Renal cortex interstitium (tissue), 15 donors: ENCODE measurements at places on chromosomes 3 and 15. TPM values are rescaled to one million over a fixed set of nuclear protein-coding genes. Genes with fewer than 3 reads are reported as not detected.

DNA sequence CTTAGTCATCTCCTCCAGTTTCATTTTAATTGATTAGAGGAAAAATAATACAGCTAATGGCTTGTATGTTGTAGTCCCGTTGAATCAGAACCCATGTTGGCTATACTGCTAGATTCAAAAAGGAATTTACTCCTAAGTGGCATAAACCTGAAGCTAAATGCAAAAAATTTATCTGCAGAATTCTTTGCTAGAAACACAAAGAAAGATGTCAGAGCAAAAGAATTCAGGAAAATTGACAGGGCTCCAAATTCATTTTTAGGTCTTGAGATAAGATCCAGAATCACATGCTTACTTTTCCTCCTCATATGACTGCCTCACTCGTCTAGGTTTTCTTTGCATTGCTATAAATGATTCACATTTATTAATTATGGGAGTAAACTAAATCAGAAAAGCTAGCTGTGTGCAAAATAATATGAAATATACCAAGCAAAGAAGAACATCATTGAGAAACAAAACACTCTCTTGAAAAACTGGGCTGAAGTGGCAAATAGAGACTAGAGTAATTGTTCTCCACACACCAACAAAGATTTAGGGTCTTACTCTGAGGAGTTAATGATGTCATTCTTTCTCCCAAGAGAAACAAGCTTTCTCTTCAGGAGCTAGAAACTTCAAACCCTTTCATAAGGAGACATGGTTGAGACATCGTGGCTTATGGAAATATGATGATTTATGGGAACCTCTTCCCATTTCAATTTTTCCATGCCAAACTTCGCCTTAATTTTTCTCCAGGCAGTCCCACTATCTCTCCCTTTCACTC is 94.8 kb upstream of the FEZF2 start:
- no peak for DNase-seq

- no peak for DNase-seq
These were observed 353.3 kb upstream of the SUCLG2 start for GRCh38 chr3:68007621-68008226.

GRCh38 chr15:48935236-48935635 is 28.5 kb downstream of the SHC4 start:
- DNase-seq: no peak

DNA sequence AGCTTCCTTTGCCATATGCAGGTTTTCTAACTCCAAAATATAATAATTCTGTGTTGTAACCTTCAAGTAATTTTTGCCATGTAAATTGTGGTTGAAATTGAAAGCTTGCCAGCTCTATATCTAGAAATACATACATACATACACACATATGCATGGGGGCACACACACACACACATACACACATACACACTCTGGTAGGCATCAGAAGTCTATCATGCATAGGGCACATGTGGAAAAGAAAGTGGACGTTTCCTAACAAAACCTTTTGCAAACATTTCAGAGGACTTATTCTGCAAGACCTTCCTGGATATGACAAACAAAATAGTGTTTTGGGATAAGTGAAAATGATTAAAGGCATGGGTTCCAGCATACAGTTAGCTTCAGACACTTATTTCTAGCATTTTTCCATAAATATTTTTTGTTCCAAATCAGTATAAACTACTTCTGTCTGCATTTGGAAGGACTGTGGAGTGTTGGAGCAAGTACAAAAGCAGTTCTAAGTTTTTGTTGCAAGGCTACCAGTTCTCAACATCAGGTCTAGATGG is 578.9 kb downstream of the RBMS3 start:
- no peak for DNase-seq

- no peak for DNase-seq
These were observed 2.5 kb upstream of the GRIP2 start for GRCh38 chr3:14542656-14543055.

DNA sequence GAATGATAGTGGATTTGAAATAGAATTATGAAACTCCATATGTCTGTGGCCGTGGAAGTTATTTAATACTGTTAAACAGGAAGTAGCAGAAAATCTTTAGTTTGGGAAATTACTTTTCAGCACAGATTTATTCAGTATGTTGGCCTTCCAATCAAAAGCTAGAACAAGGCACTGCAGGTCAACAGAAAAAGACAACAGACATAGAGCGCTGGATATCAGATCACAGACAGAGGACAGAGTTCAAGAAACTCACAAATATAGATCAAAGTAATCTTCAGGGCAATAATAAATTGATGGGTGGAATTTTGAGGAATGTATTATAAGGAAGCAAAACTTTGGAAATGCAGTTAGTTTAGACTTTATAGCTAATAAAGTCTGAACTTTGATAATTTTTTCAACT is 159.5 kb upstream of the TMCO5A start:
- DNase-seq: no peak

DNA sequence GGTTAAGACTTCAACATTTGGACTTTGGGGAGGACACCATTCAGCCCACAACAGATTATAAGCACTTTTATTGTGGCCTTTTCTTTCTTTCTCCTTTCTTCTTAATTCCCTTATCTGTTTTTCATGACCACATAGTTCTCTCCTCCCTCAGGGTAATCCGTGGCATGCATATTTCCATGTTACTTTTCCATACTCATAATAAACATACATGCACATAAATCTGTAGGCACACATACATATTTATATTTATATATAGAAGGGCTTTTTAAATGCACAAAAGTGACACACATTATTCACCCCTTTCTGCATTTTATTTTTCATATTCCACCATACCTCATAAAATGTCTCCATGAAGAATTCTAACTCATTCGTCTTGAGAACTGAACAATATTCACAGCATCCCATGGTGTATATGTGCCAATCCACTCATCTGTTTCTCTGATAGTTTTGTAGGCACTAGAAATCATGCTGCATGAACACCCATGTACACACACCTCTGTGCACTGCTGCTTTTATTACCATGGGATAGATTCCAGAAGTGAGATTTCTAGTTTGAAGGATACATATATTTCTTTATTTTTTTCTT is 38.1 kb upstream of the GADL1 start:
- DNase-seq: no peak

DNA sequence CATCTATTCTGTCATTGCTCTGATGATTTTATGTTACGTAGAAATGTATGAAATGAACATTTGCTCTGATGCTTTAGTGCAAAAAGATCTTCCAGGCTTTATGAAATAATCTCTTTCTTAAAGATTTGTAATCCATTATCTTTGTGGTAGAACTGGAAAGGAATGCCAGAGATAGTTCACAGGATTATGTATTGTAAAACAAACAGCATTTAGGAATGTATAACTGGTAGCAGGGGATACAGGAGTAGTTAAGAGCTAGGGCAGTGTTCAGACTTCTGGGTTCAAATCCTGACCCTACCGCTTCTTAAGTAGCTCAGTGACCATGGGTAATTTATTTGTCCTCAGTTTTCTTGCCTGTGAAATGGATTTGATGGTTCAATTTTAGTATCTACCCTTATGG is 429.8 kb upstream of the TPM1 start:
- DNase-seq: no peak

DNA sequence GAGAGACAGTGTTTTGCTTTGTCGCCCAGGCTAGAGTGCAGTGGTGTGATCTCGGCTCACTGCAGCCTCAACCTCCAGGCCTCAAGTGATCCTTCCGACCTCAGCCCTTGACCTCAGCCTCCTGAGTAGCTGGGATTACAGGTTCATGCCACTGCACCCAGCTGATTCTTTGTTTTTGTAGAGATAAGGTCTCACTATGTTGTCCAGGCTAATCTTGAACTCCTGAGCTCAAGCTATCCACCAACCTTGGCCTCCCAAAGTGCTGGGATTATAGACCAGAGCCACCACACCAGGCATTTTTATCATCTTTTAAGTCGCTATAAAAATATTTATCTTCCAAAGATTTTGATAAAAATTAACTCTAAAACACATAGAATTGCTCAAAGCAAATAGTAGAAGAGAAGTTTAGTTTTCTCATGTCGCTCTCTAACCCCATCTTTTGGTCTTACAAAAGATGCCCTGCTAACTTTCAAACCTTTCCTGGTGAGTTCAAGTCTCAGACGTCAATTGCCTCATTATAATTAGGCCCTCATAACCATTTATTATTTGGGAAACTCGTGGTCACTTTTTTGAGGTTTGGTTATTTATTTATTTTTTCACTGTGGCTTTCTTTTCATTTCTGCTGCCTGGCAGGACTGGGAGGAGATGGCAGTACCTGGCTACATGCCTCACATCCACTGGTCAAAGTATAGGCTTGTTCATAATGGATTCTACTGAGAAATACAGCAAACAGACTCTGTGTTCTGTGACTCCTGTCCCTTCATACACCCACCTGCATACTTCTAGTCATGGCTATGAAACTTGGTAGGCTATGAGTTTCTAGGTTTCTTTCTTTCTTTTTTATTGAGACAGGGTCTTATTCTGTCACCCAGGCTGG is 48.3 kb upstream of the DPPA4 start:
- no peak for DNase-seq

GRCh38 chr15:74624020-74624602 is 8.5 kb downstream of the CLK3 start:
- DNase-seq: no peak

GRCh38 chr3:176930942-176931341 is 266.3 kb downstream of the TBL1XR1 start:
- no peak for DNase-seq

DNA sequence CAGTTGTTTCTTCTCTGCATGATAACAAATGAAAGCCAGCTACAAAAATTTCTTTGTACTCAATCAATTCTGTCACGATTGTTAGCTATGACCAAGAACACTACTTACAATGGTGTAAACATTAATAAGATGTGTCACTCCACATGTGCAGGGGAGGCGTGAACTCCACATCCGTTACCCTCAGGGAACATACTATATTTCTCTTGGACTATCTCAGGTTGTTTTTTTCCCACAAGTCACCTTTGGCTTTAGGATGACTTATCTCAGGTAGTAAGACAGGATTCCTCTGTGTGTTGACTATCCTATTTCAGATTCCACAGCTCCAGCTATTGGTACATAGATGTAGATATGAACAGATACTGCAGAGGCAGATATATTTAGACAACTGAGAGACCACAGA is 423.3 kb upstream of the GRM7 start:
- no peak for DNase-seq

- DNase-seq: no peak
These were observed 6.5 kb downstream of the CPEB1 start for GRCh38 chr15:82640672-82641071.

DNA sequence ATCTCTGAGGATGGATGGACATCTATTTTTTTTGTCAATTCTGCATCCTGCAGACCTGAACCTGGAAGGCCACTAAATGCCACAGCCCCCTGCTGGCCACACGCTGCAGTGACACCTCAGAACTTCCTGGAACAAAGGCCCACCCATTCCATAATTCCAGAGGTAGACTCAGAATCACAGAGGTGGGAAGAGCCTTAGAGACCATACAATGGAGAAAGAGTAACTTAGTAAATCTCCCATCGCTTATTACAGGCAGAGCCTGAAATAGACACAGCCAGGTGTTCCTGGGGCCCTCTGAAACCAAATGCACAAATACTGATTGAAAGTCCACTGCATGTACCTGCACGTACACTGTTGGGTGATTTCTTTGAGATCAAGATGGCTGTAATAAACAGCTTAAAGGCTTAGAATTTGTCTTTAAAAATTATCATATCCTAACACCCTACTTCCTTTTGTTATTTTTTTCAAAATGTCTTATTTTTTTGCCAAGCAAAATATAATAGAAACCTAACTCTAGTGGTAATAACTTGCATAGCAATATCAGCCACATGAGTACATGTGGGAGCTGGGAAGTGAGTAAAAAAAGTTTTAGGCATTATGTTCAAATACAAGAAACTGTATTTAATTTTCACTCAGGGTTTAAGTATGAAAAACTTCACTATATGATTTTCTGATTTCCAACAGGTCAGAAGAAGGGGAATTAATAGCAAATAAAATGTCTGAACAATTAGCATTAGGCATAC is 62.7 kb downstream of the EOMES start:
- DNase-seq: no peak

GRCh38 chr3:149596134-149596770 is 61.6 kb downstream of the WWTR1 start:
- no peak for DNase-seq

- DNase-seq: no peak
These were observed 33.0 kb downstream of the HSPBAP1 start for GRCh38 chr3:122760453-122761271.

DNA sequence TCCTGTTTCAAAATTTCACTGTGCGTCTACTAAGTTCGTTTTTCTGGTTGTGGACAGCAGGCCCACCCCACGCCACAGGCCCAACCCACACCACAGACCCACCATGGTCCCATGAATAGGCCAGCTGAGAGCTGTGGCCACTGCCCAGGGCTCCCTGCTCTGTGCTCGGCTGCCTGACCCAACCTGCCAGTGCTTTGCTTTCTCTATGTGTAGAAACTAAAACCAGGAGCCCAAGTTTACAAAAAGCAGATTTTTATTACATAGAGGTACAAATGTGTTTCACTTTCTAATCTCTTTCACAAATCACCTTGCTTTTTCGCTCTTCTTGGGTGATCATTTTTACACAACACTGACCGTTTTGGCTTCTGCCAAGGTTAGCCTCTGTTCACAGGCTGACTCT is 69.1 kb downstream of the HERC2 start:
- DNase-seq: no peak

GRCh38 chr3:162586591-162586990 is 1090.0 kb downstream of the OTOL1 start:
- no peak for DNase-seq

DNA sequence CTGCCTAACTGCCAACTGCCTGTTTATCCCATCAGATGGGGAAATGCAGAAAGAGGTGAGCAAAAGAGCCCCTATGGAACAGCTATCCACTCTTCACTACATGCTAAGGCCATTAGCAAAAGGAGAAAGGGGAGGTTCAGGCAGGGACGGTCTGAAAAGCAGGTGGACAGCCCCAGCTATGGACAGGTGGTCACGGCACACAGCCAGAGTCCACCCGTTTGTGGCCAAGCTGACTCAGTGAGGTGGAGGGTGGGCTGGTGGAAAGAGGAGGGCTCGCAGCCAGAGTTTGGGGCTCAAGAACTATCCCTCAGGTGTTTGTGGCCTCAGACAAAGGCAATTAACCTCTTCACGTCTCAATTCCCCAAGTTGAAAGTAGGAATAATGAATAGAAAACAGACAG is 148.9 kb upstream of the UBE2E1 start:
- no peak for DNase-seq

GRCh38 chr3:98398513-98398912 is 8.0 kb downstream of the OR5K3 start:
- no peak for DNase-seq

CASR gene
- polyA plus RNA-seq: 26.8 TPM

KNG1 gene
- polyA plus RNA-seq: 179 TPM

KCNMB3 gene
- 5.4 TPM for polyA plus RNA-seq

NPAP1 gene
- polyA plus RNA-seq: 0.30 TPM

ACVR2B gene
- polyA plus RNA-seq: 18.2 TPM

CCDC54 gene
- polyA plus RNA-seq: 0.17 TPM
